ENCODE measurements at places on chromosomes 7 and 10. TPM values are rescaled to one million over a fixed set of nuclear protein-coding genes. Genes with fewer than 3 reads are reported as not detected.

- DNase-seq, result no peak
Observed at GRCh38 chr7:5631152-5631551, 150.3 kb downstream of the RNF216 start.

- no peak for DNase-seq
Observed at GRCh38 chr7:96414931-96415292, 93.0 kb upstream of the SLC25A13 start.

GRCh38 chr7:36741866-36742265, 17.6 kb upstream of the AOAH start:
- DNase-seq, result no peak

DNA sequence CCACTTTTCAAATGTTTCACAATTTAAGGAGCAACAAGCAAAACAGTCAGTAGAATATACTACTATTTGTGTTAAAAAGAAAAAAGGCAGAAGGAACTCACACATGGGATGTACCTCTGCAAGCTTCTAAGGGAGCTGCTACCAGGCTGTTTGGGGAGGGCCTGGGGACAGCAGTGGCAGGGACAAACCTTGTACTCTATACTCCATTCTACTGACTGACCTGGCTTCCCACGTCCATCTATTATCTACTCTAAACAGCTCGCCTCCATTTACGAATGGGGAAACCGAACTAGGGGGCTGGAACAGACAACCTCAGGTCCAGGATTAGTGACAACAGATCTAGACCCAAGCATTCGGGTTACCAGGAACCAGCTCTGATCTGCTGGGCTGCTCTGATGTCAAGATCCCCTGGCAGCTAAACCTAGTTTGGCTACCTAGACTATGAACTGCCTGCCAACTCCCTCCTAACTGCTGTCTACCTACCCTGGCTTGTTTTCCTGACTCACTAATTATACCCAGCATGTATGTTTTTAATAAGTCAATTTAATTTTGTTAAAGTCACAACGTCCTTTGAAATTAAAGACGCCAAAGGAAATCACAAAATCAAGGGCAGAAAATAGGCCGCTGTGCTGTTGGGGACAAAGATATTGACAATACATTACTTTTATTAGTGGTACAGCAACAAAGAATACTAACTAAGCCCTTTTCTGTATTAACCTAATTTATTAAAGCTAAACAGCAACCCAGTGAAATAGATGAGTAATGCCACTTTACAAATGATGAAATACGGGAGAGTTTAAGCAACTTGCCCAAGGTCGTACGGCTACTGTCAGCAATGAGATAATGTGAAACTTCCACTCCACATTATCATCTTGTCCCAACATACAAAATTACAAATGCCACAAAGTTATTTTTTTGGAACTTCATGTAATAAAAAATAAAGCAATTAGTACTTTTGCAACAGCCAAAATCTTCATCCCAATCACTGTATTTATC, 5.3 kb downstream of the PSAP start:
- DNase-seq, result no peak

- DNase-seq, result no peak
Observed at GRCh38 chr7:111004310-111004901, 86.5 kb upstream of the LRRN3 start.

DNA sequence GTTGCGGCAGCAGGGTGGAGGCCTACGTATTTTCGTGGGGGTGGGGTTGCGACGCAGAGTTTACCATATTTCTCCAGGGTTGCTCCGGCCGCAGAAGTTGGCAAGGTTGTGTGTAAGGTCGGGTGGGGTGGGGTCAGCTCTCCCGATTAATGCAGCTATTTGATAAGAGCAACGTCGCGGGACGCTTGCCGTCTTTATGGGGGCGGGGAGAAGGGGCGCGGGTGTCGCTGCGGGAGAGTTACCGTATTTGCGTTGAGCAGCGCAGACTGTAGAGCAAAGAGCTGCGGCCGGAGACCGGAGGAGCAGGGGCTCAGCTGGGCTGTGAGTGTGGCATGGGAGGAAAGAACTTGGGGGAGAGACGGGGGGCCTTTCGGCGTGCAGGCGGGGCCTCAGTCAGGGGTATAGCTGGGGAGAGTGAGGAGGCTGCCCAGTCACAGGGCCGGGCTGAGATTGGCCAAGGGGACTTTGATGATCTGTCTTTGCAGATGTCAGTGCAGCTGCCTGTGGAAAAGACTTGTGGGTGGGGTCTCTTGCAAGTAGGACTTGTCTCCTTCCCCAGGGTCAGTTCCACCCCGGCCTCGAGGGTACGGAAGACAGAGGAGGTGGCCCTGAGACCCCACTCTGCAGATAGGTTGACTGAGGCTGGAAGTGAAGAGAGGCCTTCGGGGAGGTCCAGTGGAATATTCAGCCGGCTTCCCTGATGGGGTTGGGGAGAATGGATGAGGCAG, 26.6 kb downstream of the ZNF775 start:
- peak; percentile 72 for DNase-seq

DNA sequence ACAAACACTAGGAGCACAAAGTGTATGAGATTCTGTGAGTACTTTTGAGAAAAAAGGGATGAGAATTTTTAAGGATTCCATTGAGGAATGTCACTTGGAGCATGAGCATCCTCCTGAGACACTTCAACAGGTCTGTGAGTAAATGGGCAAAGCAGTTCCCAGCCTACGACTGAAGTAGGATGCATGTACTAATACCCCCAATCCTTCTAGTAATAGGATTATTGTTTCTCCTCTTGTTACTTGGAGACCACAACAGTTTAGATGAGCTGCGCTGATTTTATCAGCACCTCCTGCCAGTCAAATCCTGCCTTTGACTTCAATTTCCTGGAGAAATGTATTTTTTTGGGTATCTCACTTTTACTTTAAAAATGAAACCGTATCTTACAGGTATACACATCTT, 820 bp downstream of the BBS9 start:
- DNase-seq, result no peak

- no peak for DNase-seq
Observed at GRCh38 chr10:70655316-70655715, 17.0 kb upstream of the ADAMTS14 start.

DNA sequence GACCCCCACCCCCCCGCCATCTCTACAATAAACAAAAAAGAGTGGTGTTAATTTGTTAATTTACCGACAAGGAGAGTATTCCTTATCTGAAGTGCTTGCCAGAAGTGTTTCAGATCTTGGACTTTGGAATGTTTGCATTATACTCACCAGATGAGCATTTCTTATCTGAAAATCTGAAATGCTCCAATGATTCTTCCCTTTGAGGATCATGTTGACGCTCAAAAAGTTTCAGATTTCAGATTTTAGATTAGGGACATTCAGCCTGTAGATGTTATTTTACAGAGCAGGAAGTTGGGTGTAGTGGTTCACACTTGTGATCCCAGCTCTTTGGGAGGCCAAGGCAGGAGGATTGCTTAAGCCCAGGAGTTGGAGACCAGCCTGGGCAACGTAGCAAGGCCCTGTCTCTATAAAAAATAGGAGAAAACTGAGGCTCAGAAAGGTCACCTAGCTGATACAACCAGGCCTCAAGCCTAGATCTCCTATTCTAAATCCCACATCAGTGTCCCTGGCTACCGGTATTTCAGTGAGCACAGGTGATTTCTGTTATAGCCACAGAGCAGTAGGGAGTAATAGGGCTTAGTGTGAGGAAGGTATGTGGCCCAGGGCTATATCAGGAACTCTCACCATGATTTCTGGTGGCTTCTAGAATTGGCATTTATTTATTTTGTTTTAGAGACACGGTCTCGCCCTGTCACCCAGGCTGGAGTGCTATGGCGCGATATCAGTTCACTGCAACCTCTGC, 35.4 kb downstream of the TMEM120A start:
- DNase-seq, result no peak

GRCh38 chr7:136312592-136312991, 335.4 kb upstream of the MTPN start:
- DNase-seq, result no peak

DNA sequence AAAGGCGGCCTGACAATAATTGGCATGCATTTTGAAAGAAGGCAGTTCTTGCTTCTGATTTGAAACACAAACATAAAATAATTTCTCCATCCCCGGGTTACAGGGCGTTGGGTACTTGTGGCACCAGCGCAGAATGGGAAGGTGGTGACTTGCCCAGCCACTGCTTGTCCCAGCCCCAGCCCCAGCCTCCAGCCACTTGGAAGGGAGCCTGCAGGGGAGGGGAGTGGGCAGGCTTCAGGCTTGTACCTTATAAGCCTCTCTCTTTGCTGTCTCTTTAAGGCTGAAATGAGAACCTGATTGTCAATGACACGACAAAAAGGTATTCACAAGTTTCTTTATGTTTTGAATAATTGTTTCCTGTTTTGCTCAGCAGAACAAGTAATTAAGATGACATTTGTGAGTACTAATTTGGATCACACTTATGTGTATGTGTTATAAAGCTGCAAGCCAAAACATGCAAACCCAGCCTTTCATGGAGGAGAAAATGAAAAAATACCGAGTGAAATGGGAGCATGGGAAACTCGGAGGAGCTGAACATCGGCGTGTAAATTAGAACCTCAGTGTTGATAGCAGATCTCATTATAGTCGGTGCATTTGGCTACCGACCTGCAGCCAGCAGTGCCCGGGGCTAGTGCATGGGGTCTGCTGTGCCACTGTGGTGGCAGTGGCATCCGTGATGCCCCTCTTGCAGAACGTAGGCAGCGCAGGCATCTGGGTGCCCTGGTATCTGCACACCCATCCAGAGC, 129.9 kb downstream of the EBF3 start:
- DNase-seq, result no peak

DNA sequence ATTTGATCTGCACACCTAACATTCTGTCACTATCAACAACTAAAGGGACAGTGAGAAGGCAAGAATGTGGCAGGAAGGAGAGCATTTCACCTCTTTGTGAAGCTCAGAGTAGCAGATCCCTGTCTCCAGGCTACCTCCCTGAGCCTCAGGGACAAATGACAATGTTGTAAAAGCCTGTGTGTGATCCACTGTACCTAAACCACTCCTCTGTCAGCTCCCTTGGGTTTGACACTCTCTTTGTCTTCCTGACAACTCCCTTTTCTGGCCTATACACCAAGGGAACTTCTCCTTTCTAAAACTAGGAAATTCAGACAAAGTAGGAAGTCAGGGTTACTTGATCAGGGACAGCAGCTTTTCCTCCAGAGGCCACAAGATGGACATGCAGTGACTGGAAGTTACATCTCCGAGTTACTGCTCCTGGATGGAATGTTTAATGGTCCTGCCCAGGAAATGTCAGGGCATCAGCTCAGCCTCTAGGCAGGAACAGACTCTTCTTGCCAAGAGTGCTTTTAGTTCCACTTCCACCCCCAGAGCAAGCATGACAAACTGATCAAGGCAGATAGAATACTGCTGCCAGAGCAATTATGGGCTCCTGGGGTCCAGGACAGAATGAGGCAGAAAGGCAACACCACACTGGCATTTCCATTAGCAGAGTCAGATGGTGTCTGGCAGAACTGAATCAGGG, 1014.5 kb upstream of the LRRTM3 start:
- DNase-seq, result no peak

DNA sequence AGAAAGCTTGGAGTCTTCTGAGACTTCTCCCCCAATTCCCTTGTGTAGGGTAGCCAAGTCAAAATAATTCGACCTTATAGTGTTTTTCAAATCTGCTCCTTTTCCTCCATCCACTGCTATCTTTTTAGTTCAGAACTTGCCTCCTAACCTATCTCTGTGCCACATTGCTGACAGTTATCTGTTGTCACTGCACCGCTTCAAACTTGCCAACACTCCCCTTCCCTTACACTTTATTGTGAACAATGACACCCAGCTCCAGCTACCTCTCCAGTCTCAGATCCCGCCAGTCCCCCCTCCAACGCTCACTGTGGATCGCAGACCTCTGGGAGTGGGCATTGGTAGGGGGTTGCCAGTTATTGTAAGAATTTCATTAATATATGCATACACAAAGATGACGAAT, 16.3 kb upstream of the HPS1 start:
- no peak for DNase-seq

DNA sequence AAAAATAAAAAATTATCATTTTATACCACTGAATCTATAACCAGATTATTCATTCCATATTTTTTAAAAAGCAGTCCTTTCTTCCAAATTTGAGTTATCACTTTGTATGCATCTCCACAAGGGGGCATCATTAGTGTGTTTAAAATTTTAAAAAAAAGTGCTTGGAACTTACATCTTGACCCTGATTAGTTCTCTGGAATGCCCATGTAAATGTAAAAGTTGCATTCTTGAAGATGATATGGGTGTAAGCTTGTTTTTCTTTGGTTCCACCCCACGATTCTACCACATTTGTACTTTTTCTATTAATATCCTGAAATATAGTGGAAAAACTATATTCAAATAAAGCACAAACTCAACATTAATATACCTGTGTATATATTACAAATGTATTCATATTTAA, 144.9 kb downstream of the ELAPOR2 start:
- DNase-seq, result no peak

DNA sequence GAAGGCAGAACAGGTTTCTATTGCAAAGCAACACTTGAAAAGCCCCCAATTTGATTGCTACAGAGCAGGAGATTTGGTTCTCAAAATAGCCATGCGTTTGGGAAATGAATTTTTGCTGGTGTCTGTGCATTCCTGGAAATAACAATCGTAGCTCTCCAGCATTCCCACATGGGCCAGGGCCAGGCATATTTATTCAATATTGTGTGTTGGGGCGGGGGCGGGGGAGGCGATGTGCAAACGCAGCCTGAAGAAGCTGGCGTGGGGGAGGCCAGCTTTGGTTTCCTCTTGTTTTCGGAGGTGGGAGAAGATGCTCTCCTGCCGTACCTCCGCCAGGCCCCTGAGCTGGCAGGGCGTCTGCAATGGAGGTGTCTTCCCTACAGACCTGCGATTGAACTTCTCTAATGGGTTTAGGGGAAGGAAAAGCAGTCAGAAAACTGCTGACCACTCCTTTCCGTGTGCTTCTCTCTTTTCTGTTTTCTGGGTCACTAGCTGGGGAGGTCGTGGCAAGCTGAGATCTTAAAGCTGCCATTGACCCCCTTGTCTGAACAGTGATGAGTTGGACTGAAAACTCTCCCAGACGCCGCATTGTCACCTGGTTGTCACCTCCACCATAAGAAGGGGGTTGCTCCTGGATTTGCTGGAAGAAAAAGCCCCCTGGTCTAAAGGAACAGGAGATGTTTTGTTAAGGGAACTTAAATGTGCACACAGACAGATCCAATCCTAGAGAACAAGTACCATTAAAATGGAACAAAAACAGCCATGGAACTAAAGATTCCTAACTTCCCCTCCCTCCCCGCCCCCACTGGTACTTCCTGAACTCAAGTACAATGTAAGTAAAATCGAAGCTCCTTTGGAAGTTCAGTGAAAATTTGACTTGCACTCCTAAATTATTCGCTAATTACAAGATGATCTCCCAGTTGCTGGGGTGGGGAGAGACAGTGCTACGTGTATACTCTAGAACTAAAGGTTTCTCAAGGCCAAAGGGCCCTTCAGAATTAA, 56.4 kb upstream of the HABP2 start:
- no peak for DNase-seq

The CLRN3 gene
- total RNA-seq, result not detected

The RELN gene
- not detected for total RNA-seq

The SPDYE6 gene
- total RNA-seq, result not detected

The CNTNAP2 gene
- not detected for total RNA-seq

The SPACDR gene
- 5.9 TPM for total RNA-seq

The BAG3 gene
- total RNA-seq, result 14.5 TPM

The TCTN3 gene
- 21.4 TPM for total RNA-seq

The PRSS2 gene
- not detected for total RNA-seq

The RPP38 gene
- total RNA-seq, result 17.6 TPM

The THSD7A gene
- not detected for total RNA-seq
